ENCODE measurements at places on chromosomes 1 and 21.

DNA sequence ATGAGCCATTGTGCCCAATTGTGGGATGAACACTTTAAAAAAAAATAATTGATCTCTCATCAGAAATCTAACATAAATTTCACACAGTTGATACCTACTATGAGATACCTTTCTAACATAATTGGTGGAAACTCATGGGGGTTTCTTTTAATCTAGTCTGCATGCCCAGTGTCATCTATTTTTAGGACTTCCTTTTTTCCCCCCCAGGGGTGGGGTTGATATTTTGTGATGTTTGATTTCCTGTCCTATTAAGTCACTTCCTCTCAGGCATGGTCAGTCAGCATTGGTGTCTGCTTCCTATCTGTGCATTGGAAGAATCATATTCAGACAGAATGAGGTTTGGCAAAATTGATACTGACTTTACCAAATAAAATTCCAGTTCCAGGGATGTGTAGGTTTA, 21.5 kb downstream of the NFYC start:
- DNase-seq, result peak; percentile 42

- DNase-seq, result no peak
These were observed 593.1 kb upstream of the PLXNA2 start for GRCh38 chr1:208837242-208837641.

- no peak for DNase-seq
These were observed 205.4 kb upstream of the TMEM51 start for GRCh38 chr1:14948112-14948652.

DNA sequence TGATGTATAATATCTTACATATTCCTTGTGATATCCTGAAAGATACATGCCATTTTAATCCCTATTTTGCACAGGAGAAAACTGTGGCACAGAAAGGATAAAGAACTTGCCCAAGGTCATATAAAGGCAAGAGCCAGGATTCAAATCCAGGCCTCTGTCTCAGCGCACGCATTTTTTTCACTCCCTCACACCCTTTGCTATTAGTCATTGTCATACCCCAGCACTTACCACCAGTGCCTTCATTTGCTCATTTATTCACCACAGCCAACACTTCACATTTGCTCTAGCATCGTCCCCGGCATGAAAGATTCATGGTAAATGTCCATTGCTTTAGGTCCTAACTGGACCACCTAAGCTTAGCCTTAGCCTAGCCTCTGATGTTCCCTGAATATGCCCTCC, 14.2 kb downstream of the ALX3 start:
- DNase-seq, result no peak

DNA sequence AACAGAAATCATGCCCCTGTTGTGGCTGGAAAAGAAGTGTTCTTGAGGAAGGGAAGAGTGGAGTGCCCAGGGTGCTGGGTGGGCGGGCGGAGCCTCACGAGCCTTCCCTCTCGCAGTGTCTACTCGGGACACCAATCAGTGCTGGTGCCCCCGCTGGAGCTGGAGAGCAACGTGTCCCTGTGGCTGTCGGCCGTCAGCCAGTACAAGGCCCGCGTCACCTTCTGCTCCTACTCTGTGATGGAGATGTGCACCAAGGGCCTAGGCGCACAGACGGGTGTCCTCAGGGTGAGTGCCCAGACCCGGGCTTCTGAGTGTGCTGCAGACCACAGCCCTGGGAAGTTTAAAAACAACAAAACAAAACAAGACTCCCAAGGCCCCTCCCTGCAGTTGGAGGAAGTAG, 47.4 kb downstream of the S100B start:
- DNase-seq, result no peak

DNA sequence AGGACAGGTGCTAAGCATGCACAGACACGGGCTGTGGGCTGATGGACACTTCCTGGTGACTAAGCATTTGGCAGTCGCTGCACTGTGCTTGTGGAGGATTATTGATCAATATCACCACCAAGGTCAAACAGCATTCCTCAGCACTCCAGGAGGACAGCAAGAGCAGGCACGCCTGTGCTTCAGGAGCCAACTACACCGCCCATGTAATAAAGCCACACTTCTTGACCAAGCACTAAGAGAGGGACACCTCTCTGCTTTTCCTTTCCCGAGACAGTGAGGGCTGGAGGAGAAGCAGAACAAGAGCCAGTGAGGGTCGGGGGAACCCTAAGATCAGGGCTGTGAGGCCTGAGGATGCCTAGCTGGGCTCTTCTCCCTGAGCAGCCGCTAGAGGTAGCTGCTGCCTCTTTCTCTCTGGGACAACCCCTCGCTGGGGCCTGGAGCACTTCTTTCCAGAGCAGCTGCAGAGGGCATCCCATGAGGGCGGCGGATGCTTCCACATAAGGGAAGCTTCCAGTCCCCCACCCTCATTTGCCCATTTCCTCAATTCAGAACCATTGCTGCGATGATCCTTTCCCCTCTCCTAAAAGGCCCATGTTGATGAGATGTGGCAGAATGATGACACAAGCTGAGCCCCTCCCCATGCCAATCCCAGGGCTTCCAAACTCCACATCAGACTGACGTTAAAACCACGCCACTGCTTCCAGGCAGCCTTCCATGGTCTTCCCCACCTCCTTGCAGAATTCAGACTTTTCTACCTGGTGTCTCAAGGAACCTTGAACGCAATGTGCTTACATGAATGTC, 19.1 kb downstream of the RAB7B start:
- DNase-seq, result no peak

DNA sequence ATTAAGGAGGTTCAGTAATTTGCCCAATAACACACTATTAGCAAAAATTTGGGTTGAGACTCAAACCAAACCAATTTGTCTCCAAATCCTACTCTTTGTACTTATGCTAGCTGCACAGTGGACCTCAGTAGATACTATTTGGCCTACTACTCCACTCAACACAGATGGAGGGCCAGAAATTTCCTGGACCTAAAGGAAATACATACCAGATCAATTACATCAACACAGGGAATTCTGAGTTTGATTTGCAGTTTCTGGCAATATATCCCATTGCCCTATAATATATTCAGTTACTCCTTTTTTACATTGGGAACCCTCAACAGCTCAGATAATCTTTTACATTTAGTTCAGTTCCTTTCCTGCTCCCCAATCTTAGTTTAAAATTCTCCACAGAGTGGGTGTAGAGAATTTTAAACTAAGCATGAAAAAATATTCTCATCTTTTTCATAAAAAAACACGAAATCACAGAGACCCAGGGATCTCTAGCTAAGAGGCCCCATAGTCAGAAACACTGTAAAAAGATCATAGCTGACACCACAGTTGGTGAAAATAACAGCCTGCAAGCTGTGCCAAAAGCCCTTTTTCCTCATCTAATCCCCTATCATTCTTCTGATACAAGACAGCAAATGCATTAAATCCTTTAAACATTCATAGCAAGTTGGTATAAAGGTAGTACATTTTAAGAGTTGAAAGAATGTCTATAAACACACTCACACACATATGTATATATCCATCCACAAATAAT, 317.7 kb upstream of the ESRRG start:
- DNase-seq, result no peak

DNA sequence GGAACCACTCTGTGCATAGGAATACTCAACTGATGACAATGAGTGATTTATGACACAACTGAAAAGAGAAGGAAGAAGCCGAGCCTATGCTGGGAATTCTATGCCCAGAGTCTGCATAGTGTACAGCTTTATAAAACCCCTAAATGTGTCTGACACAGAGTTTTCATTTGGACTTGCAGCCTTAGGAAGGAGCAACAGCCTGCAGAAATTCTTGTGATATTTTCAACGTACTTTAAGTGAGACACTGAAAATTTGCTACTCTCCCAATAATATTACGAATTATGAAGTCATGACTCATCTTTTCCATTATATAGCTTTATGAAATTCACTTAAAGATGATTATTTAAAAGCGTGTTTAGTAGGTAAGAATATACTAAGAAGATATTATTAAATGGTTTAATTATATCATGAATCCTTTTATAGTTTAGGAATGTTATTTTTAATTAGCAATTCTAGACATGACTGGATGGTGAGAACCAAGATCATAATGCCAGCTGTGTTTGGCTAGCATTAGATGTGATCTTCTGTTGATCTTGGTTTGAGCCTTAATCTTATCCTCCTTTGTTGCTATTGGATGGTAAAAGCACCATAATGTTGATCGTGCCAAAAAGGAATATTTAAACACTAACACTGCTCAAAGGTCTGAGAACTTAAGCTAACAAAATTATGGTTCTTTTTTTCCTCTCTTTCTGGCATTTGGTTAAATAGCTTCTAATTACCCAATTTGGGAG, 785.1 kb upstream of the ADGRL4 start:
- no peak for DNase-seq

DNA sequence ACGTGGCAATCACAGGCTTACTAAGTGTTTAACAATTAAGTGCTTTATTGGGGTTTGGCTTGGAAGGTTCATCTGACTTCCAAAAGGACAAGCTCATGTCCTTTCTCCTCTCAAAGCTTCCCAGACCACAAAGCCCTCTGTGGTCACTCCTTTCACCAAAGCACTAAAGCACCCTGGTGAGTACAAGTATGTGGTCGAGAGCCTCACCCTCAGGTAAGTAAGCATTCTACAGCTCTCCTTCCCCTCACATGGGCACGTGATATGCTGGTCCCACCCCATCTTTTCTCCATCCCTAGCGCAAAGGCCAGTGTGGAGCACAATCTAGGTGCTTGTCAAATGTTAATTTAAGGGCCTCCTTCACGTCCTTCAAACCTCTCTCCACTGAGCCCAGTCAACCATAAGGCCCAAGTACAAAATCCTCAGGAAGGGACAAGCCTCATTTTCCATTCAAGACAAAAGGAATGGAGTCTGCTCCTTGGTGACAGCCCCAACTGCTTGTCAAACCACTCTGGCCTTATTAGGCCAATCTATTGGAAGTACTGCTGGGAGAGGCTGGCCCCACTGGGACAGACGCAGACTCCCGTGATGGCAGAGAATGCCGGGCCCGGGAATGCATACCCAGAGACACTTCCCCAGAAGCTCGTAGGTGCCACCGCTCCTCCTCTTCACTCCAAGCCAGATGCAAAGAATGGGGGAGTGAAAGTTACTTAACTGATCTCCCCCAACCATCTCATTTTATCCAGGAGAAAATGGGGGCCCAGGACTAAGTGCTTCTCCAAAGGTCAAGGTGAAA, 7.8 kb downstream of the STMN1 start:
- DNase-seq, result no peak

DNA sequence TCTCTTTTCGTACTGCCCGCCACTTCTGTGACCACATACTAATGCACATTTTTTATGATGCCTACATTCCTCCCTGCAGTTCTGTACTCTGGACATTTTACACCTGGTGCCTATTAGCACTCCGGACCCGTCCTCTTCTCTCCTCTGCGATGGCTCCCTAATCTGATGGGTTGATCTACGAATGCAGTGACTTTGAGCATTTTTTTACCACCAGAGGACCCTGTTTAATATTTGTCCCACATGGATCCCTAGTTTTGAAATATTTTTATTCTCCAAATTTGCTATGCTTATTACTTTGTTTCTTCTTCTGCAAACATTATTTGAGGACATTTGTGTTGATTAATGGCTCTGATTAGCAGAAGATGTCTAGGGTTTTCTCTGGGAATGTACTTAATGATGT, 5.2 kb downstream of the PPFIA4 start:
- DNase-seq, result no peak

- no peak for DNase-seq
These were observed 88.5 kb upstream of the CD34 start for GRCh38 chr1:207999274-207999915.

DNA sequence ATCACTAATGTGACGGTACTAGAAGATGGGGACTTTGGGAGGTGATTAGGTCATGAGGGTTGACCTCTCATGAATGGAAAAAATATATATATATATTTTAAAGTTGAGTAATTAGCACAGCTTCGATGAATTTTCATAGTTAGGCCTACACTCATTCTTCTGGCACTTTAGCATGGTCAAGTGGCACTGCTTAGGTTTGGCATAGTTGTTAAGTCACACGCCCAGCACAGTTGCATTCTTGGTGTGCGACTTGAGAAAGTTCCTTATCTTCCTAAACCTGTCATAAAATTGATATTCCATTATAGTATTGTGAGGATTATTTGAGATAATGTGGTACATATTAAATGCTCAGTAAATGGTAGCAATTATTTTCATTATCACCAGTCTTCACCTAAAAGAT, 47.7 kb downstream of the MAN1A2 start:
- no peak for DNase-seq

GRCh38 chr1:200901350-200901749, 6.7 kb downstream of the INAVA start:
- DNase-seq, result no peak

GRCh38 chr1:95753382-95754016, 519.5 kb downstream of the RWDD3 start:
- no peak for DNase-seq

DNA sequence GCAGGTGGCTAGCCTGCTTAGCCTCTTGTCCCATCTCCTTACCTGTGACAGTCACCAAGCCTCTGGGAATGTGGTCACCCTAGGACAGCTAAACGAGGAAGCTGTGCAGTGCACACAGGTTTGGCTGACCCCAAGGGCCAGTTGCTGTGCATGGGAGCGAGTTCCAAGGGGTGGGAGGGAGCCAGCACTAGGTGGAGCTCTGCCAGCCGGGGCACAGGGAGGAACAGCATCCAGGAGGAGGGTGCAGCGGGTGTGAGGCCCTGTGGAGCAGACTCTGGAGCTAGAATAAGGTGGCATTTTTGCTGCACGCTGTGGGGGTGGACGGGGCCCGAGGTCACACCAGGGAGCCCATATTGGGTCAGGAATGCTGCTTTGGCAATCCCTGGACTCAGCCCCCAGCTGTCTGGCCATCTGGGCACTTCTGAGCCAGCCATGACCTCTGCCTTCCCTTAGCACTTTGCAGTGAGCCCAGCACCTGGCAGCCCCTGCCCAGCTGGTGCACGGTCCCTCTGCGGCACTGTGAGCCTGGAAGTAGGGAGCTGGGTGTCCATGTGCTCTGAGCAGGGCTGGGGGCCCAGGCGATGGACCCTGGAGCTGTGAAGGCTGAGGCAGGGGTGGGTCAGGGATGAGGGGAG, 8.7 kb downstream of the PDXK start:
- no peak for DNase-seq

DNA sequence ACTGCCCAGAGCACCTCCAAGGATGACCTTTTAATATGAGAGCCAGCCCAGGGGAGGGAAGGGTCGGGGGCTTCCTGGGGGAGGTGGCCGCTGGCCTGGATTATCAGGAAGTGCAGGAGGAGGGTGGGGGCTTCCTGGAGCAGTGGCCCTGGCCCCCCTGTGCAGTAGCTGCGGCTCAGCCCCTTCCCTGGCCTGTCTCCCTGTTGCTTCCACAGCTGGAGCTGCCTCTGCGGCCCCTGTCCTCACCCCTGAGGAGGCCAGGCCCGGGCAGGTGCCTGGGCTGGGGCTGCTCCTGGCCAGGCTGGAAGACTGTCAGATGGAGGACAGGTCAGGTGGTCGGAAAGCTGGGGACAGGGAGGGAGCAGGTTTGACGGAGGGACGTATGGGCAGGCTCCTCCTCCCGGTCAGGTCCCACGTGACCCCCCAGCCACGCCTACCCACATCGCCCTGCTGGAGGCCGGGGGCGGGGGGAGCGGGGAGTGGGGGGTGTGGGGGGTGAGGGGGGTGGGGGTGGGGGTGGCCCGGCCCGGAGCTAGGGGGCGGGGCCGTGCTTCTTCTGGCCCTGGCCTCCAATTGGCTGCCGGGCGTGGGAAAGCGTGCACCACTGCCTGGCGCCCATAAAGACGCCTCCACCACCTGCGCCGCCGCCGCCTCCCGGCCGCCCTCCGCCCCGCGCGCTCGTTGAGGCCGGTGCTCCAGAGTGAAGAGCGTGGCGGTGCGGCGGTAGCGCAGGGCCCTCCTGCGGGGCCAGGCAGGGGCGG, 10.2 kb upstream of the TNFRSF14 start:
- DNase-seq, result peak; percentile 86

- DNase-seq, result no peak
These were observed 33.6 kb upstream of the DISP1 start for GRCh38 chr1:222781251-222781650.

GRCh38 chr1:231020139-231020601, 19.9 kb downstream of the FAM89A start:
- no peak for DNase-seq
